CD4-positive, alpha-beta T cell treated with Interleukin-2 at 100 ng/mL for 4 hours (primary cell): ENCODE measurements at places on chromosomes 3 and 15.

- DNase-seq = no peak
Observed at GRCh38 chr3:36705015-36705414, 59.3 kb downstream of the DCLK3 start.

DNA sequence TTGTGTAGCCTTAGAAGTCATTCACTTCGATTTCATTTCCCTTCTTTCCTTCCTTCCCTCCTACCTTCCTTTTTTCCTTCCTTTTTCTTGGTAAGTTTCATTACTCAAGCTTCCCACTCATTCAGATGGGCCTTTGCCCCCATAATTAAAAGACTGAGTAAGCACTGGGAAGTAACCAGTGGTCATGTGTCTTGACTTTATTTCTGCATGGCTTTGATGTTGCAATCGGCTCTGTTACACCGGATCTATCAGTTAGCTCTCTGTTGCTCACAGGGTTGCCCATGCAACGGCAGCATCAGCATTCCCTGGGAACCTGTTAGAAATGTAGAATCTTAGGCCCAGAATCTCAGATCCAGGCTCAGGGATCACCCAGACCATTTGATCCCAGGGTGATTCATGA, 25.6 kb upstream of the LARS2 start:
- DNase-seq = no peak

GRCh38 chr3:4752201-4753072, 226.8 kb upstream of the BHLHE40 start:
- no peak for DNase-seq

DNA sequence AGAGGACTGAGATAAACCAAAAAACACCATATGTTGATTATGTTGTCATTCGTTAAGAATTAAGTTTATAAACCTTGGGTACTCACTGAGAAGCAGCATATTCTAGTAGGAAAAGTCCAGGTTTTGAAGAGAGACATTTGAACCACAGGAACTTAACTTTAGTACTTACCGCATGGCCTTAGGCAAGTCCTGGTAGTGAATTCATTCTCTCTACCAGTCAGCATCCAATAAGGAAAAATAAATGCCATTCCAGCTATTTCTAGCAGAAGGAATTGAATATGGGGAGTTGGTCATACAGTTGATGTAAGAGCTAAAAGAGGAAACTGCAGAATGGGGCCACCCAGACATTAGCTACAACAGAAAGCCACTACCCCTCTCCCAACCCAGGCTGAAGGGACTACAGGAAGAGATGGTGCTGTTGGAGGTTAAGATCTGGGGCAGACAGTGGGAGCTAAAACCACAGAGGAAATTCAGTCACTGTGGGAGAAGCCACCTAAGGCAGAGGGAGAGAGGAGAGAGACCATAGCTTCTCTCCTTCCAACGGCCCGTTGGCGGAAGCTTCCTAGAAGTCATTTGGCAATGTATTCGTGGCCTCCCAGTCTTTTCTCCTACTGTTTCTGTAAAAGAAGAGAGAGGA, 133.8 kb upstream of the RARB start:
- DNase-seq = no peak

DNA sequence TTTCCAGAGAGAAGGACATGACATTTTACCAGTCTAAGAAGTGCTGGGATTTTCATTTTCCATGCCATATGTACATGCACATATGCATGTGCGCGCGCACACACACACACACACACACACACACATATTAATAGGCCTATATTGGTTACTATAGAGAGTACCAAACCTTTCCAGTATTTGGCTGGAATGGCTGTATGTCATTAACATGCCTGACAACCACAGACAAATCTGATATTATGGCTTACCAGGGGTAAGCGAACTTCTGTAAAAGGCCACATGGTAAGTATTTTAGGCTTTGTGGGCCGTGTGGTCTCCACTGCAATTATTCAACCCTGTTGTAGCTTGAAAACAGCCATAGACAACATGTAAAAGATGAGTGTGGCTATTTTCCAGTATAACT, 97.2 kb upstream of the TSPAN3 start:
- DNase-seq = no peak

DNA sequence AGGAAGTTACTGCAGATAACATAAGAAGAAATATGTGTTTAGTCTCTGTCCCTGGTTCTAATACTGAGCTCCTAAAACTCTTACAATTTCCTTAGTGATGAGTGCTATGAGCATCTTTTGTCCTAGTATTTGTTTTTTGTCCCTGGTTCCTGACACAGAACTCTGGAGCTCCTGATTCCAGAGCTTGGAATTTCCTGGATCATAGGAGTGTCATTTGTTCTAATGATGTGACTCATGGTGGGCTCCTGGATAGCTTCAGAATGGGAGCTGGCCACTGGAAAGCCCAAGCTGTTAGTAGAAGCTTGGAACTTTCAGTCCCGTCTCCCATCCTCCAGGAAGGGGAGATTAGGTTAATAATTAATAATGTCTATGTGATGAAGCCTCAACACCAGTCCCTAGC, 98.2 kb downstream of the CNTN6 start:
- no peak for DNase-seq

DNA sequence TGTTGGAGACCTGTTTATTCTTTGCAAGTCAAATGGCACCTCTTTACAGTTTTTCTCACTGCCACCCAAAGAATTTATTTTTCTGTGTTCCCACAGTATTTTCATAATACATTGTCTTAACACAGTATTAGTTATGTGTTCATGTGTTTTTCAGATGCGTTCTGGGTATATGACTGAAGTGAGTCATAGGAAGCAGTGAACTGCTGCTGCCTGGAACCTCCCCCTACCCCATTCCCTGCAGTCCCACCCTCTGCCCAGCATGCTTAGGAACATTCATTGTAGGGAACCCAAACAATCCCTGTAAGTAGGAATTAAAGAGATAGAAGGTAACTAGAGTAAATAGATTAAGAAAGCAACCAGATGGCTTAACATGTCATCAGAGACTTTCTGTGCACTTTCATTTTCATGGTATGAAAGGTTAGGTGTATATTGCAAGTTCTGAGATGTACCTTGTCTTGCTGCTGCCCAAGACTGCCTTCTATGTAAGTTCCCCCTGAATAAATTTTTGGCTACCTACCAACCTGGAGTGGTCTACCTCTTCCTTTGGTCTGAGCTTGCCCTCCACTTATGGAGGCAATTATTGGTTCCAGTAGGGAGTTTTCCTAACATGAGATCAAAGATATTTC, 21.9 kb upstream of the SQOR start:
- DNase-seq = no peak
